Activated T-helper 1 cell treated with anti-CD3 and anti-CD28 coated beads, Interleukin-12 subunit alpha, Interleukin-12 subunit beta, Interleukin-2, Interleukin-4 antibody, amounts not matched to agents 30 ng/mL and 10 ng/mL and 1 ng/mL, durations not matched to agents 14 hours and 24 hours and 36 hours (primary cell): ENCODE measurements at places on chromosomes 1 and 21.

DNA sequence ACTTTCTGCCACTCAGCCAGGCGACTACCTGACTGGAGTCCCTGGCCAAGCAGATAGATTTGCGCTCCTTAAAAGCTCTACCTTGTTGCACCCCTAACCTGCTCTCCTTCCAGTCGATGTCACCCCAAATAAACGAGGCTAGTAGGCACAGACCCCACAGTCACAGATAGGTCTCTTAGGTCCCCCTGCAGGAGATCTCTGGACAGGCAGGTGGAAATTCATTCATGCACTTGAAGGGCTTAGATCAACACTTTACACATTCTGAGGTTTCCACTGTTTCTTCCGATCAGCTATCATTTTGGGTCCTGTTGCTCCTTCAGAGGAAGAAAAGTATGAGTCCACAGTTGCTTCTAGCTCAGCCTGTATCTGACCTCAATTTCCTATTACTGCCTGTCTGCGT lies 272.6 kb upstream of the FMN2 start:
- H3K36me3 ChIP-seq, result no peaks in the 10 kb centered on the region
- DNase-seq, result no peak
- peaks cover 5% of the 10 kb centered on the region for H3K4me1 ChIP-seq
- H3K4me3 ChIP-seq, result no peak overlapping the region

DNA sequence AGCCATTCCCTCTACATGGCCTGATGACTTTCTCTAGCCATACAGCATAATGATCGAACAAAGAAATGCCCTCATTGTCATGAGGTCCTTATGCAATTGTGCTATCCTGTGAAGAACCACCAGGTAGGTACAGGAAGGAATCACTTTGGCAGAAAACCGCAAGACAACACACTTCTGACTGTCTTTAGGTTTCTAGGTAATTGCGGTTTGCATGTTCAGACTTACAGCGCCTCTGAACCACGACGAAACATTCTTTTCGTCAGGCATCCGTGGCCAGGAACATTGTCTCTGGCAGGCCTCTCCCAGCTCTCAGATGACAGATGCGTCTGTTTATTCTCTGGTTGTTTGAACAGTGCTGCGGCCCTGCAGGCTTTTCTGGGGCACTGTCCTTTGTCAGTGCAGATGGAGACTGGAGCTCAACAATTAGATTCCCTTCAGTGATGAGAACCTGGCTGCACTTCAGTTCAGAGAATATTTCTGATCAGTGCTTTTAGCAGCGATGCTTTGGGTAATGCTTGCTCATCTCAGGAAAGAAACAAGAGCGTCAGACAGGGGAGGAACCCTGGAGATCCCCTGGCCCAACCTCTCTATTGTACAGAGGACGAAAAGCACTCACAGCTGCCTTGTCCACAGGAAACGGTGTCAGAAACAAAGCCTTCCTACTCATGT lies 63.4 kb downstream of the B3GALT5 start:
- H3K27ac ChIP-seq, result peak overlapping the region; percentile 16
- no peak overlapping the region for H3K4me3 ChIP-seq
- no peaks in the 10 kb centered on the region for H3K4me1 ChIP-seq
- H3K27me3 ChIP-seq, result no peaks in the 10 kb centered on the region
- no peak for DNase-seq

DNA sequence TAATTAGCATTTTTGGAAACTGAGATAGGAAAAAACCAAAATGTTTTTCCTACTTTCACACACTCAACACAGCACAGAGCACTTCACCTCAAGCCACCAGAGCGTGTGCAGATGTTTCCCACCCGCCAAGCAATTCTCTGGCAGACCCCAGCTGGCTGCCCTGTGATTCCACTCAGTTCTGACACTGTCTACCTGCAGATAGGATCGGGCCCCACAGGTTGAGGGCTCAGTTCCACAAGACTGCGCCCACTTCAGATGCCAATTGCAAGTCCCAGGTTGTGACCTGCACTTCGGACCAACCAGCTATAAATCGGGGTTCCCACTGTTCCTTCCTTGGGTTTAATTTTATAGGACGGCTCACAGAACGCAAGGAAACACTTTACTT lies 9.9 kb downstream of the KIAA1614 start:
- no peaks in the 10 kb centered on the region for H3K36me3 ChIP-seq
- peaks cover 14% of the 10 kb centered on the region for H3K27me3 ChIP-seq
- H3K27ac ChIP-seq, result no peak overlapping the region
- no peak overlapping the region for H3K4me3 ChIP-seq

GRCh38 chr1:93979718-93980319 lies 70.6 kb upstream of the GCLM start:
- H3K36me3 ChIP-seq, result no peaks in the 10 kb centered on the region
- H3K27ac ChIP-seq, result no peak overlapping the region
- H3K4me3 ChIP-seq, result no peak overlapping the region
- DNase-seq, result no peak
- H3K4me1 ChIP-seq, result no peaks in the 10 kb centered on the region

GRCh38 chr1:155077758-155078445 lies 735 bp upstream of the EFNA3 start:
- no peak for DNase-seq
- peaks cover 4% of the 10 kb centered on the region for H3K36me3 ChIP-seq
- H3K27me3 ChIP-seq, result peaks cover 45% of the 10 kb centered on the region
- peaks cover 44% of the 10 kb centered on the region for H3K4me1 ChIP-seq
- H3K27ac ChIP-seq, result no peak overlapping the region

GRCh38 chr1:83017276-83017675 lies 981.7 kb downstream of the TTLL7 start:
- H3K36me3 ChIP-seq, result no peaks in the 10 kb centered on the region
- H3K27me3 ChIP-seq, result peaks cover 5% of the 10 kb centered on the region
- no peaks in the 10 kb centered on the region for H3K4me1 ChIP-seq
- no peak overlapping the region for H3K27ac ChIP-seq

DNA sequence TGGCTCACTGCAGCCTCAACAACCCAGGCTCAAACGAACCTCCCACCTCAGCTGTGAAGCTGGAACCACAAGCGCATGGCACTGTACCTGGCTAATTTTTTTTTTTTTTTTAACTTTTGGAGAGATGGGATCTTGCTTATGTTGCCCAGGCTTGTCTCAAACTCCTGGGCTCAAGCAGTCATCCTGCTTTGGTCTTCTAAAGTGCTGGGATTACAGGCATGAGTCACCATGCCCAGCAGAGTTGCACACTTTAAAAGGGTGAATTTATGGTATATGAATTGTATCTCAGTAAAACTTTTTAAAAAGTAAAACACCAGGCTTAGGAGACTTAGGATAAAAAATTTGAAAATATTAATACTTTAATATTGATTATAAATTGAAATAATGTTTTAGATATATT lies 99.1 kb downstream of the CLEC20A start:
- no peak for DNase-seq
- H3K4me1 ChIP-seq, result no peaks in the 10 kb centered on the region
- peaks cover 2% of the 10 kb centered on the region for H3K27me3 ChIP-seq
- H3K4me3 ChIP-seq, result no peak overlapping the region

- peaks cover 51% of the 10 kb centered on the region for H3K4me1 ChIP-seq
- no peak overlapping the region for H3K4me3 ChIP-seq
- peaks cover 16% of the 10 kb centered on the region for H3K27me3 ChIP-seq
Observed at GRCh38 chr1:117669572-117669971, 63.7 kb downstream of the TENT5C start.

- H3K27ac ChIP-seq, result no peak overlapping the region
- no peaks in the 10 kb centered on the region for H3K4me1 ChIP-seq
- H3K4me3 ChIP-seq, result no peak overlapping the region
- DNase-seq, result no peak
- H3K36me3 ChIP-seq, result no peaks in the 10 kb centered on the region
- H3K27me3 ChIP-seq, result peaks cover 4% of the 10 kb centered on the region
Observed at GRCh38 chr1:31140299-31140698, 74.8 kb upstream of the PUM1 start.

GRCh38 chr1:218495931-218496330 lies 150.8 kb downstream of the TGFB2 start:
- H3K4me3 ChIP-seq, result no peak overlapping the region
- peaks cover 5% of the 10 kb centered on the region for H3K4me1 ChIP-seq
- H3K27me3 ChIP-seq, result no peaks in the 10 kb centered on the region
- no peak for DNase-seq
- H3K27ac ChIP-seq, result no peak overlapping the region

GRCh38 chr1:179079113-179079761 lies 2.6 kb upstream of the TOR3A start:
- no peaks in the 10 kb centered on the region for H3K27me3 ChIP-seq
- no peak overlapping the region for H3K4me3 ChIP-seq
- H3K4me1 ChIP-seq, result peaks cover 30% of the 10 kb centered on the region
- peaks cover 3% of the 10 kb centered on the region for H3K36me3 ChIP-seq

DNA sequence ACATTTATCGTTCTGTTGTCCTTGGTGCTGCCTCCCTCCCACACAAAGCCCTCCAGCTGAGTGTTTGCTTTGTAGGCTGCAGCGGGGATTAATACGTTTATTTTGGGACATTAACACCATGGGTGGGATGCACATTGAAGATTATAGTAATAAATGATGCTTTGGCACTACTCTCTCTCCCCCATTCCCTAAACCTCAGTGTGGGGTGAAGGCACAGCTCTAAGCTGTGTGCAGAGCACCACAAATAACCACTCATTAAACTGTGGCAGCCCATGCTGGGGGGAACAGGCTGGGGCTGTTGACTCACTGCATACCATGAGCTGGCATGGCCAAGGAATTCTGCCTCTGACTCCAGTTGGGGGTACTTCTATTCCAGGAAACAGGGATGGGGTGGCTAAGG lies 7.7 kb downstream of the PCP4L1 start:
- H3K36me3 ChIP-seq, result no peaks in the 10 kb centered on the region
- peaks cover 14% of the 10 kb centered on the region for H3K27me3 ChIP-seq
- no peak for DNase-seq
- H3K4me1 ChIP-seq, result no peaks in the 10 kb centered on the region

GRCh38 chr1:197140121-197140520 lies 6.3 kb downstream of the ASPM start:
- H3K27me3 ChIP-seq, result no peaks in the 10 kb centered on the region
- peak overlapping the region; percentile 70 for H3K27ac ChIP-seq
- peaks cover 59% of the 10 kb centered on the region for H3K4me1 ChIP-seq
- H3K36me3 ChIP-seq, result peaks cover 33% of the 10 kb centered on the region
- H3K4me3 ChIP-seq, result no peak overlapping the region

DNA sequence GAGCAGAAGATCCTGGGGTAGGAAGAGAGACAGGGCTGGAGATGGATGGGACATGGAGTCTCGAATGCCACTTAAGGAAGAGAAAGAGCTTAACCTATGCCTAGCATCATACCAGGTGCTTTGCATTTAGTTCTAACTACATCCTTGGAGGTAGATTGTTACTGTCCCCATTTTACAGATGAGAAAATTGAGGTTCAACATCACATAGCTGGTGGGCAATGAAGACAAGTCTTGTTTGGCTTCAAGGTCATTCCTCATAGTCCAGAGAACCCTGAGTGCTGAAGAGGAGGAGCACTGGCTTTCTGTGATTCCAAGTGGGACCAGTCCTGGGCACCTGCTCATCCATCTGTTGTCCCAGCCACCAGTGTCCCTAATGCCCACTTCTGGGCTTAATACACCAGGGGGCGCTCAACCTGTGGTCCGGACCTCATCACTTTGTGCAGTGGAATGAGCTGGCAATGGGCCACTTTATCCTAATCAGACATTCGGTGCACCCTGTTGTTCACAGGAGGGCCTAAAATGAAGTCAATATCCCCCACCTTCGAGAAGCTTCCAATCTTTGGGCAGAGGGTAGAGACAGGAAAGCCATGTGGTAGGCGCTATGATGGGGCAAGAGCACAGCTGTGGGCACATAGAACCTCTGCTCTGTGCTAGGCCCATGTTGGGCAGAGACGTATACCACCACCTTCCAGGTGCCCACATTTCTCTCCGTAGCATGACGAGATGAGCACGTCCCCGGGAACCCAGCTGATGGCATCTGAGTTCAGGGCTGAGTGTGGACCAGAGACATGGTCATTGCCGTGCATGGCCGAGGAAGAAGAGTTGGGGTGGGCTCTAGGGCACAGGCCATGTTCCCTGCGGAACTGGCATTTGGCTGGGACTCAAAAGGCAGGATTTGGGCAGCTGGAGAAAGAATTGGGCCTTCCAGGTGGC lies 9.2 kb downstream of the RPS6KA1 start:
- H3K27me3 ChIP-seq, result no peaks in the 10 kb centered on the region
- H3K36me3 ChIP-seq, result peaks cover 18% of the 10 kb centered on the region
- DNase-seq, result no peak
- peak overlapping the region; percentile 61 for H3K27ac ChIP-seq
- peak overlapping the region; percentile 49 for H3K4me3 ChIP-seq

- no peak overlapping the region for H3K27ac ChIP-seq
- no peaks in the 10 kb centered on the region for H3K4me1 ChIP-seq
- no peaks in the 10 kb centered on the region for H3K36me3 ChIP-seq
- peaks cover 12% of the 10 kb centered on the region for H3K27me3 ChIP-seq
Observed at GRCh38 chr1:201212461-201213055, 21.9 kb downstream of the IGFN1 start.

- no peak overlapping the region for H3K27ac ChIP-seq
- no peak overlapping the region for H3K4me3 ChIP-seq
- DNase-seq, result no peak
Observed at GRCh38 chr1:147091801-147092200, 80.5 kb downstream of the PRKAB2 start.

DNA sequence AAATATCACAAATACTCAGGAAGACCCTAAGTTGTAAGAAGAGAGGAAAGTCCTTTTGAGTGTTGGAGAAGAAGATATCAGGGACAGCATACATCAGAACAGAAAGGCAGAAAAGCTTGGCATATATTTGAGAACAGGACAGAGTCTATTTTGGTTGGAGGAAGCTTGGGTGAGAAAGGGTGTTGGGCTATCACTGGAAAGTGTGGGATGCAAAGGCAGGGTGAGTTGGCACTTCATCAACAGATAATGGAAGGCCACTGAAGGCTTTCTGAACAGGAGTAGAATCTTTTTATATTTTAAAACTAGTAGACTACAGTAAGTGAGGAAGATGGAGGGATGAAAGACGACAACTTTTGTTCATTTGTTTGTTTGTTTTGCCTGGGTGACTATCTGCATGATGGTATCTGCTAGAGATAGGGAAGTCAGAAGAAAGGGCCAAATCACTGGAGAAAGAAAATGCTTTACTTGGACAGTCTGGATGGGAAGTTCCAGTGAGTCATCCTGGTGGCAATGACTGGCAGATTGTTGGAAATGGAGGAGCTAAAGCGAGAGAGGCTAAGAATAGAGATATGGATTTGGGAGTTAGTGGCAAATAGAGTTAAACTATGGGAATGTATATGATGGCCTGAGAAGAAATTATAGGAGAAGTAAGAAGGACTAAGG lies 33.7 kb upstream of the KCNA2 start:
- H3K4me3 ChIP-seq, result peak overlapping the region; percentile 26
- peaks cover 21% of the 10 kb centered on the region for H3K36me3 ChIP-seq
- peaks cover 91% of the 10 kb centered on the region for H3K4me1 ChIP-seq
- no peaks in the 10 kb centered on the region for H3K27me3 ChIP-seq

GRCh38 chr1:2021550-2021949 lies 2.4 kb downstream of the GABRD start:
- no peak for DNase-seq
- no peaks in the 10 kb centered on the region for H3K36me3 ChIP-seq
- no peak overlapping the region for H3K4me3 ChIP-seq
- no peaks in the 10 kb centered on the region for H3K4me1 ChIP-seq

GRCh38 chr21:39774227-39774626 lies 29.2 kb downstream of the IGSF5 start:
- H3K36me3 ChIP-seq, result no peaks in the 10 kb centered on the region
- DNase-seq, result no peak
- no peaks in the 10 kb centered on the region for H3K4me1 ChIP-seq

- no peaks in the 10 kb centered on the region for H3K36me3 ChIP-seq
- DNase-seq, result no peak
- H3K27ac ChIP-seq, result no peak overlapping the region
- peaks cover 16% of the 10 kb centered on the region for H3K4me1 ChIP-seq
- peaks cover 37% of the 10 kb centered on the region for H3K27me3 ChIP-seq
- no peak overlapping the region for H3K4me3 ChIP-seq
Observed at GRCh38 chr1:145874646-145875045, 11.0 kb downstream of the ANKRD35 start.
